Occipital lobe (tissue), 3 donors: ENCODE measurements at places on chromosomes 4 and X.

DNA sequence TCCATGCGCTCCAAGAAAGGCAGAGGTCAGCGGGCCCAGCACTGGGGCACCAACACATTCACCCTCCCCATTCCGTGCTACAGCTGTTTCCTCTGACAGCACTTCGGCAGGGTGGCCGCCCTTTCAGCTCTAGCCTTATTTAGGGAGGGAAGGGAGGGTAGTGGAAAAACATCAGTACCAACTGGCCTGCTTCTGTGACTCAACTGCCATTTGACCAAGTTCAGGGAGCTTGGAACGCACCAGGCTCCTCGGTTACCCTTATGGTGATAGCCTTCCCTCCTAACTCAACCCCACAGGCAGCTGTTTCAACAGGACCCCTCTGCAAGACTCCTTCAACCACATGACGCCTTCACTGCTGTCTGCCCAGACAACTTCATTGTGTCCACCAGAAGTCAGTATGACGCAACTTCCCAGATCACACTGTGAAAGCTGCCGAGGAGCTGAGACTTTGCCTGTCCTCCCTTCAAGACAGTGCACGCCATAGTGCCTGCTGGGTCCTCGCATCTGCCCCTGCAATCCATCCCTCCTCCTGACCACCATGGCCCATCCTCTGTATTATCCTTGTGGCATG, 132.2 kb downstream of the AFAP1 start:
- no peak for DNase-seq

GRCh38 chr4:100986360-100986868, 360.9 kb downstream of the PPP3CA start:
- DNase-seq: no peak

GRCh38 chr4:179872755-179873154, 2370.4 kb upstream of the TENM3 start:
- no peak for DNase-seq

- DNase-seq: no peak
Observed at GRCh38 chr4:11623726-11624037, 195.0 kb upstream of the HS3ST1 start.

DNA sequence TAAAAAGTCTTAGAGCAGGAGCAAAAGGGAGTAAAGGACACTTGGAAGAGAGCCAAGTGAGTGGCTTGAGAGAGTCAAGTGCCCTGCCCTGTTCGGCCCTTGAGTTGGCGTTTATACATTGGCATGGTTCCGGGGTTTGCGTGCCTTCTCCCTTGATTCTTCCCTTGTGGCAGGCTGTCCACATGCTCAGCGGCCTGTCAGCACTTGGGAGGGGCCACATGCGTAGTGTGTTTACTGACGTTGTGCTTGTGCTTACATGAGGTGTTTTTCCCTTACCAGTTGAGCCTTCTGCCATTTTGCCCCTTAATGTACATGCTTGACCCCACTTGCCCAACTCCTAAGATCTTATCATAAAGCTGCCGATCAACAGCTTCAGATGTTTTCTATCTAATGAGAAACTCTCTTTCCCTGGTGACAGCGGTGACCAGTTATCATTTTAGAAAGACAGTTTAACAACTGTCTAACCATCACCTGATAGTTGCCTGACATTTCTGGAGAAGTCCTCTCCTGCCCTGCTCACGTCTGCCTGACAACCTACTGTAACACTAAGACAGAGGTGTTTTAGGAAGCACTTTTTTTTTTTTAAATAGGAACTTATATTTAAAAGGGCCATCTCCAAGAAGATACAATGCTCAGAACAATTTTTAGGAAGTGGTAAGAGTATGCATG, 49.5 kb upstream of the GC start:
- no peak for DNase-seq

DNA sequence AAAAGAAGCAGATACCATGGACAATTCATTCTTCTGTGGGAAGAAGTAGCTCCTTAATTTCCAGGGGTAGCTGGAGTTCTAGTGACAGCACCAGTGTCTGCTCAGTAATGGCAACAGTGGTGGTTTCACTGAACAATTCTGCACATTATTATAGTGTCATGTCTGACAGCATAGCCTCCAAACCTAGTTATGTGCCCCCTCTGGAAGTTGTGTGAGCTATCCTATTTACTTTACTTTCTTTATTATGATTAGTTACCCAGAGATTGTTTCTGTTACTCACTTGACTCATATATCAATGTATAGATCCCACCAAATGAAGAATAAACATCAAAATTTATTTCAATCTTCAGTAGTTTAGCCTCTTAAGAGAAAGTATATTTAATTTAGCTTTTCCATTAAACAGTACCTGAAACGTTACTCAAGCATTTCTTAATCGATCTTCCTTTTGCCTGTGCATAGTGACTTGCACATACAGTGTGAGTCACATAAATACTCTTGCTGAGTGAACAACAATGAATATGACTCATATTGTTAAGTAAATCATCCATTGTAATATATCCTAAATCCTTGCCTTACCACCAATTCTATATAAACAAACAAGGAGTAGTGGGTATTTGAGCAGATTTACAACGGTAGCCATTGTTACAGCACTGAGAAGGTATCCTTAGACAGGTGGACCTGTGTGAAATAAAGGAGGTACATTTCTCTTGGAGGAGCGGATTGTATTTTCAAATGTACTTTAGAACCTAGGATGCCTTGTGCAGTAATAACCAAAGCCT, 534.7 kb downstream of the ANKRD50 start:
- no peak for DNase-seq

- DNase-seq: no peak
Observed at GRCh38 chr4:23062188-23062587, 369.5 kb downstream of the GBA3 start.

DNA sequence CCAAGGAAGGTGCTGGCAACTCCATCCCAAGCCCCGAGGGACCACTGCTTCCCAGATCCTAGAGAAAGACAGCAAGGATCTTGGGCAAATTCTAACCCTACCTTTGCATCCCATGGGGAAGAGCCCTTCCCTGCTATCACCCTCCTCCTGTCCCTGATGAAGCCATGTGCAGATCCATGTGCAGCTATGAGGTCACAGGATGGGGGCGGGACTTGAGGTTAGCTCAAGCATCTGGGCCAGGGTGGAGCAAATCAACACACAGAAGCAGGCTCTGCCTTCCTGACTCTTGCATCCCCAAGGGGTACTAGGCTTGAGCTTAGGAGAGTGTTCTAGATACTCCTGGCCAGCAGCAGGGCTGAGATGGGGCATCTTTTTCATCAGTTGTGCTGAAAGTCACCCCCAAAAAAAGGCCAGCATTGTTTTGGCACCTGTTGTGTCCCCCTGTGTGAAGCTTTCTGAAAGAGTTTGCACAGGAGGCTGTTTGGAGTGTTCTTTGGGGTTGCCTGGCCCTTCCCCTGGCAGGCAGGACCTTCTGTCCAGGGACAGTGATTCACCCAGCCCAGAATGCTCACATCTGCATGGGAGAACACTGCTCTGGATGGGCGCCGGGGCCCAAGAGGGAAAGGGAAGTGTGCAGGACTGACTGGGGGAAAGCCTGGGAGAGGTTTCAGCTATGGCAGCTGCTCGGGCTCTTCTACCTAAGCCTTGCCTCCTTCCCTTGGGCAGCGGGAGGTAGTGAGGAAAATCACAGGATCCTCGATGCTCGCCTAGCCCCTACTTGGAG, 50.8 kb downstream of the PRPS1 start:
- no peak for DNase-seq

- no peak for DNase-seq
Observed at GRCh38 chr4:155908187-155909139, 5.0 kb downstream of the TDO2 start.

- DNase-seq: no peak
Observed at GRCh38 chr4:185018834-185019455, 655 bp downstream of the HELT start.

- no peak for DNase-seq
Observed at GRCh38 chrX:42686296-42686695, 91.7 kb downstream of the PPP1R2C start.

DNA sequence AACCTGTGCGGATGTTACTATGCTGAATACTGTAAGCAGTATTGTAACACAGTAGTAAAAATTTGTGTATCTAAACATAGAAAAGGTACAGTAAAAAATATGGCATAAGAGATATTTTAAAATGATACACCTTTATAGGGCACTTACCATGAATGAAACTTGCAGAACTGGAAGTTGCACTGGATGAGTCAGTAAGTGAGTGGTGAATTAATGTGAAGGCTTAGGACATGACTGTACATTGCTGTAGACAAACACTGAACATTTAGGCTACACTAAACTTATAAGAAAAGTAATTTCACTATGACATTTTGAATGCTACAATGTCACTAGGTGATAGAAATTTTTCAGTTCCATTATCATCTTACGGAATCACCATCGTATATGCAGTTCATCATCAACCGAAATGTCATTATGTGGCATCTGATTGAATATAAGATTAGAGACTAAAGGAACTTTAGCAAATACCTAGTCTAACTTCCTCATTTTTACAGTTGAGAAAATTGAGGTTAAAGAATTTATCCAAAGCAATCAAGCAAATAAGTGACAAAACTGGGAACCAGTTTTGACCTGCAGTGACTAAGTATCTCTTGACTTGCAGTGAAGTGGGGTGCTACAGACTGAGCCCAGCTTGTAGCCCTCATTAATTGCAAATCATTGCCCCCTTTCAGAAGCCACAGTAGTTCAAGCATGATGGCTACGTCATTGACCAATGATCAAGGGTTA, 55.3 kb downstream of the EGF start:
- DNase-seq: no peak

DNA sequence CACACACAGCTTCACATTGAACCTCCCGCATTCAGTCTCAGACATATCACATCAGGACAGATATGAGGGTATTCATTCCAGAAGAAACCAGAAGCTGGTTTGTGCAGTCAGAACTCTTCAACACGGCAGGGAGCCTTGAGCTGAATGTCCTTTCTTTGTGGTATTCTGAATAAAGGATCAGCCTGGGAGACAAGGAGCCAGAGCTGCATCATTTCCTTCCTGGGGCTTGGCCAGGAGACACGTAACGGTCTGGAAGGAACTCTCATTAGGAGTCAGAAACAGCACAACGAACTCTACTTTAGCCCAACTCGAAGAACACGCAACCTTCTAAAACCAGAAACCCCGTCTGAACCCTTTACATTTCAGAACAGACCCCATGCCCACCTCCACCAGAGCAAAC, 46.4 kb downstream of the KDR start:
- no peak for DNase-seq

GRCh38 chr4:128332081-128332480, 44.5 kb upstream of the PGRMC2 start:
- no peak for DNase-seq

- no peak for DNase-seq
Observed at GRCh38 chrX:37815366-37815765, 32.0 kb downstream of the DYNLT3 start.

GRCh38 chr4:102143433-102143832, 201.8 kb downstream of the SLC39A8 start:
- no peak for DNase-seq

DNA sequence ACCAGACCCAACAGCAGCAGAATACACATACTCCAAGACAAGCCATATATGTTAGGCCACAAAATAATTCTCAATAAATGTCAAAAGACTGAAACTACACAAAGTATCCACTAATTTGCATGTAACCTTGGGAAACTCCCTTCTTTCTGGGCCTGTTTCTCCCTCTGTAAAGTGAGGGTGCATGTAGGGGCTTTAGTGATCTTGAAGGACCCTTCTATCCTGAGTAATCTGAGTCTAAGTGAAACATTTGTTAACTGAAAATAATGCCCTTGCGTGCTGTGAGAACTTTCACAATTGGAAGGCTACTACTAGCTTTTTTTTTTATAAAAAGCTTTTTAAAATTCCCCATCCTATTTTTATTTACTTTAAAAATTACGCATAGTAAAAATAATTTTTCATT, 125.2 kb downstream of the NEXMIF start:
- DNase-seq: no peak
